CD8-positive, alpha-beta T cell (primary cell): ENCODE measurements at places on chromosomes 13 and 19.
A peak's percentile ranks its signal among the peaks of the same experiment; 100 is the strongest.

DNA sequence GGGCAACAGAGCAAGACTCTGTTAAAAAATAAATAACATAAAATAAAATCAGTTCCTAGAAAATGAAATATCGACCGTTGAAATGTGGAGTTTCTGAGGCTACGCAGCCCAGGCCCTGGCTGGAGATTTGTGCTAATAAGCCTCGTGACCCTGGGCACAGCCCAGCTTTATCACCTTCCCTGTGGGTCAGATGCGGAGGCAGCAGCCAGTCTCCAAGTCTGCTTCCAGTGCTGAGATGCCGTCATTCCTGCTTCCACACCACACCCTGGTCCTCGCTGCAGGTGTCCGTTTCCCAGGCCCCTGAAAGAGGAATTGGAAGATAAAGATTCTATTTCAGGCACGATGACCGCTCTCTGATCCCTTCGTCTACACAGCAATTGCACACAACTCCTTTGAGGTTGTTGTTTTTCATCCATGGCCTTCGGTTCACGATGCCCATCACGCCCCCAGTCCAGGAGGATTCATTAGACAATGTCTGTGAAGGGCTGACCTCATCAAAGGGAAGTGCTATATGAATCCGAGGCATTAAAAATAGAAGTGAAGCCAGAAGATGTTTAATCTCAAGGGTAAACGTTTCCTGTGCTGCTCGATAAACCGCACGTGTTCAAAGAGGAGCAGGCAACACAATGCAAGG, 48.3 kb upstream of the ATP11A start:
- no peak for DNase-seq

- no peak for DNase-seq
Measured at GRCh38 chr19:21593008-21593481, 87.6 kb downstream of the ZNF429 start.

GRCh38 chr13:44865722-44866410, 123.4 kb downstream of the NUFIP1 start:
- DNase-seq = no peak

GRCh38 chr19:6023936-6024335, 46.0 kb upstream of the RANBP3 start:
- DNase-seq = no peak

GRCh38 chr19:42122691-42123607, 9.3 kb downstream of the POU2F2 start:
- DNase-seq = peak; percentile 46
